ENCODE measurements at places on chromosomes 3 and 15.

GRCh38 chr3:120622870-120623726 is 27.0 kb downstream of the NDUFB4 start:
- no peak for DNase-seq

GRCh38 chr15:30943654-30944335 is 40.1 kb downstream of the FAN1 start:
- DNase-seq = no peak

- DNase-seq = no peak
These were observed 182.2 kb upstream of the IL12A start for GRCh38 chr3:159806412-159806811.

DNA sequence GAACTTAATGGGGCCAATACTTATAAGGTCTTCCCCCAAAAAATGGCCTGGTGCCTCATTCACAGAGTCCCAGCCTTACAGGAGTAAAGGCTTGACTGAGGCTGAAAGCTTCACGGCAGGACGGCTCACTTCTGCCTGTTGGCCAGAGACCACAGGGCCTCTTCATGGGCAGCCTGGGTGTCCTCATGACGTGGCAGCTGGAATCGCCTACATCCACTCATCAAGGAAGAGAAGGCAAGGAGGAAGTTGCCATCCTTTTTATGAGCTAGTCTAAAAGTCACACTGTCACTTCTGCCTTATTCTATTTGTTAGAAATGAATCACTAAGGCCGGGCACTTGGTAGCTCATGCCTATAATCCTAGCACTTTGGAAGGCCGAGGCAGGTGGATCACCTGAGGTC is 89.3 kb upstream of the DGKG start:
- DNase-seq = no peak

GRCh38 chr3:195411836-195412235 is 31.0 kb downstream of the ACAP2 start:
- no peak for DNase-seq

GRCh38 chr15:59116141-59116540 is 11.2 kb downstream of the CCNB2 start:
- no peak for DNase-seq

DNA sequence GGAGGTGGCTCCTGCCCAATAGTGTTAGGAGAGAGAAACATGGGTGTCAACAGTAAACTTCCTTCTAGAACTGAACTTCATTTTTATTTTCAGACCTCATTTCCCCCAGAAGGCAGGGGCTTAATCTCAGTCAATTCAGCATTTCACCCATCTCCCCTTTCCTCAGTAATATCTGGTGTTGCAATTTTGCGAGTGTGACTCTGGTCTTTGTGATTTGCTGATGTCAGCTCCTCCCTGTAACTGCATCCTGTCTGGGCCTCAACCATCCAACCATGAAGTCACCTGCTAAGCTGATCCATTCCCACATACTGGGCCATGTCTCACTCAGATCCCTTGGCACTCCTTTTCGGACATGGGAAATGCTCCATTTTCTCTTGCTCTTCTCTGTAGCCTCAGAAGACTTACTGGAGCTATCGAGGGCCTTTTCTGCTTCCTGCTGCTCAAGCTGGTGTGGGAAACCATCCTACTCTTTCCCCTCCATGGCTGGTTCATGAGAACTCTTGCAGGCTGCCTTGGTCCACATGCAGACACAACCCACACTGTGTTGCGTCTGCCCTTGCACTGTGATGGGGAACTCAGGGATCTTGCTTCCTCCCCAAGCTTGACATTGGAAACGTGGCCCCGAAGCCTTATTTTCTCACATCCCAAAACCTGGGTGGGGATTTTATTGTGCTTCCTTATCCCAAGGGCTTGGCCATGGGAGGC is 24.6 kb downstream of the CCR4 start:
- no peak for DNase-seq

GRCh38 chr3:129974833-129975704 is 549 bp downstream of the TRH start:
- DNase-seq = no peak

DNA sequence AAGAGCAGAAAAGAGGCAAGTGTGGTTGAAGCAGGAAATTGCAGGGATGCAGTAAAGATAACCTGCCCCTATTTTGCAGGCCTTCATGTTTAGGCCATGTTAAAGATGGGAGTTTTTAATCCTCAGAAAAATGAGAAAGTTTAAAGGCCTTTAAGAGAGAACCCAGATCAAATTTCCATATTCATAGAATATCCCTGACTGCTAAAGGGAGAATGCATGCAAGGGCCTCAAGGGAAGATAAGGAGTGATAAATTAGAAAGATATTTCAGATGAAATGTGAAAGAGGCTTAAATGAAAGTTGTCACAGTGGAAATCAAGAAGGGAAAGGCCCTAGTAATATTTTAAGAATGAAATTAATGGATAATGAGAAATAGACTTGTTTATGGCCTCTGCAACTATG is 292.1 kb downstream of the SATB1 start:
- DNase-seq = no peak
